HL-60 (cell line): ENCODE measurements at places on chromosomes 4 and X.

- DNase-seq = no peak
Observed at GRCh38 chr4:13059019-13059418, 425.1 kb downstream of the RAB28 start.

DNA sequence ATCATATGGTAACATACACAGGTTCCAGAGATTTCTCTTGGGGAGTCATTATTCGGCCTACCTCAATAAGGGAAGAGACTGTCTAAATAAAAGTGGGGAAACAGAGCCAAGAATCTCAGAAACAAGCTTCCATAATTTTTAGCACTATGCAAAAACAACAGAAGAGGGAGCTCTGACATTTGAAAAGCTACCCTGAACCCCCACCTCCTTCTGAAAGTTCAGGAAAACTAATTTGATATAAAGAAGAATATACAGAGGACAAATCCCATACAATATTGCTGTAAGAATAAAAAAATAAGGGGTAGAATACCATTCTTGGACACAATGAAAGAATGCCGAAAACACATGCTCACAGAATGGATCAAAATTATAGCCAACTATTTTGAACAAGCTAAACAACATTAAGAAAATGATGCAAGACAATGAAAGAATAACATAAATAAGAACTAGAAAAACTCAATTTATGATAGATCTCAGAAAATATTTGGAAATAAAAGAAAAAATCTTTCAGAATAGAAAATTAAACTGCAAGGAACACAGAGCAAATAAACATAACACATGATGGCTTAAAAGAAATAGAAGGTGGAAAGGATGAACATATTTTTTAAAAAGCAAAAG, 14.4 kb upstream of the ZNF41 start:
- DNase-seq = no peak

DNA sequence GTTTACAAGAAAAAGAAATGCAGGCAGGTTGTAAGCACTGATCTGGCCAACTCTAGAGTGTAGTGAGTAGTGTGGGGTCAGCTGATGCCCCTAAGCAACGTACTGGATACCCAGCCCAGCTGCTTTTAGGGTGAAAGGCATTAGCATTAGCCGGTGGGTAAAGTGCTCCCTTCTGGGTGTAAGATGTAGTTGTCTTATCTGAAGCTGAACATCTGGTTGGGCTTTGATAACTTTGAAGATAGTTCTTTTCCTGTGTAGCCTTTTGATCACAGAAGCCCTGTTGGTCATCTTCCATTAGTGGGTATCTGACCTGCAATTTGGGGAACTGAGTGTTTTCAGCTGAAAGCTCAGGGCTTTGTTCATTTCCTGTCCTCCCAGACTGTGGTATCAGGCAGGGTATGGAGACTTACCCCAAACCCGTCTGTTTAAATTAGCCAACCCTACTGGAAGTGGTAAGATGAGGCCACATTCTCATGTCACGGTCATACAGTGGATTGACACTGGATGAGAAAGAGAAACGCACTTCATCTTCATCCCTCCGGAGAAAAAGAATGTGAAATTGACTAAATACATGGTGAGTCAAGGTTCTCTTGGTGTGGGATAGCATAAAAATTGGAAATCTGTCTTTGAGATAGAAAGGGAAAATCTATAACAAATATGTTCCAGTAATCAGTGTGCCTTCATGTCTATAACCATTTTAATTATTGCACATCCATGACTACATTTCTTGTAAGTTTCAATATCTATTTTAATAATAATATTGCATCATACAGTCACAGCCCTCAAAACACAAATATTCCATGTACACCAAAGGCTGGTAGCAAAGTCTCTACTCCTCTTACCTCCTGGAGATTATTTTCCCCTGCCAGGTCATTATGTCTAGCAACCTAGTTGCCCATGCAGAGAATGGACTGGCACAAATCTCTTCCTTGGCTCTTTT, 8.7 kb downstream of the RHOH start:
- DNase-seq = peak; percentile 93

- no peak for DNase-seq
Observed at GRCh38 chr4:78654807-78655206, 103.2 kb downstream of the ANXA3 start.

DNA sequence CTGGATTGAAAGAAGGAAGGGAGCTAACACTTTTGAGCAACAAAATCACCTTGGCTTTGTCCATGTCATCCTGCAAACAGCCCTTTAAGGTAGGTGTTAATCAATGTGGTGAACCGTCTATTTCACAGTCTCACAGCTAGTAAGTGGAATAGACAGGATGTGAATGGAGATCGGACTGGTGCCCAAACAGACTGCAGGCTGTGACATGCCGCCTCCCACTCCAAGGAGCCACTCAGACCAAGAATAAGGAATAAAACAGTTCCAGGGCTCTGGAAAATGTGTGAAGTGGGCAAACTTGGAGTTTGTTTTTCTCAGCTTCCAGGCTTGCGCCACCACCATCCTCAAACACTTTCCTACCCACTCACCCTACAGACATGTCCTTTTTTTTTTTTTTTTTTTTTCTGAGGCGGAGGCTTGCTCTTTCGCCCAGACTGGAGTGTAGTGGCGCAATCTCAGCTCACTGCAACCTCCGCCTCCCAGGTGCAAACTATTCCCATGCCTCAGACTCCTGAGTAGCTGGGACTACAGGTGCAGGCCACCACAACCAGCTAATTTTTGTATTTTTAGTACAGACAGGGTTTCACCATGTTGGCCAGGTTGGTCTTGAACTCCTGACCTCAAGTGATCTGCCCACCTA, 57.7 kb upstream of the SEC24B start:
- DNase-seq = no peak

DNA sequence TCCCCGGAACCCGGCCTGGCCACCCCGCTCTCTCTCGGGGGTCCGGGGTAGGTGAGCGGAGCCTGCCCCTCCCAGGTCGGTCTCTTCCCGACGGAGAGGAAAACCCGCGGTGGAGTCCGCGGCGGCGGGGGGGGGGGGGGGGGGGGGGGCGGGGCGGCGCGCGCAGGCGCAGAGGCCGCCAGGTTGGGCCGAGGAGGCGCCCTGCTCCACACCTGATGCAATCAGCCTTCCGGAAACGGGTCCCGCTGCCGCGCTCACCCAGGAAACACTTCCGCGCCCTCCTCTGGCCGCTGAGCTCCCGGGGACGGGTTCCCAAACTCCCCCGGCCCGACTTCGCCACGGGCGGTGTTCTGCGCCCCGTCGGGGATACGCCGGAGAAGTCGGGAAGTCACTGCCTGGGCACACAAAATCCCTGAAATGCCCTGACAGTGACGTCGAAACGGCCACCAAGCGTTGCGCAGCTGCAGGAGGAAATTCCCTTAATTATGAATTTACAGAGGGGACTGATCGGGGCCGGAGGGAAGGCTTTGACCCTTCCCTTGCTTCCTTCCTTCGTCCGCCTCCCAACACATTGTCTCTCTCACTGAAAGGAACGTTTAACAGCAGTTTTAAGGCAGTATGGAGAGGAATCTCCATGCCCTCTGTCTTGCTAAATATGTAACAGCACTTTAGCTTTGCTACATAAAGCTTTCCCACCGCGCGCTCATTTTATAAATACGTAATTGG, 2.1 kb upstream of the APBB2 start:
- DNase-seq = peak; percentile 27

- DNase-seq = no peak
Observed at GRCh38 chr4:149923736-149924135, 108.1 kb upstream of the IQCM start.

DNA sequence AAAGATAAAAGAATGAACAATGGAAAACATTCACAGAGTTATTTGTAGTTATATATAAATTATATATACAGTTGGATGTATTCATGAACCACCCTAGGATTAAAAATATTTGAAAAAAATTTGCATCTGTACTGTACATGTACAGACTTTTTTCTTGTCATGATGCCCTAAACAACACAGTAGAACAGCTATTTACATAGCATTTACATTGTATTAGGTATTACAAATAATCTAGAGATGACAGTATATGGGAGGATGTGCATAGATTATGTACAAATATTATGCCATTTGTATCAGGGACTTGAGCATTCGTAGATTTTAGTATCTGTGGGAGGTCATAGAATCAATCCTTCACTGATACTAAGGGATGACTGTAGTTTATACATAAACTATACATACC, 44.8 kb downstream of the GSTCD start:
- DNase-seq = no peak

DNA sequence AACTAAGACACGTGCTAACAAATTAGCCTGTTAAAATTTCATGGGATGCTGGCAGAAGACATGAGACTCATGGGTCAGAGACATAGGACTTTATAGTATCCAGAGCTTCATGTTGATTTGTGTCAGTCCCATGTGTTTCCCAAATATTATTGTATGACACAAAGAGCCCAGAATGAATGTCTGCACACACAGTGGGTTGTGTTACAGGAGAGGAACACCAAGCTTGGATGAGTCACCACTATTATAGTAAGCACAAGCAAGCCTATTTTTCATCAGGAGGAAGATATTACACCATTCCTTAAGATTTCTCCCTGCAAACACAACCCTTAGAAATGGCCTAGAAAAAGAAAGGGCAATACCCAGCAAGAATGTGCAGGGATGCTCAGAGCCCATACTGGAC, 15.4 kb downstream of the BBS12 start:
- no peak for DNase-seq

DNA sequence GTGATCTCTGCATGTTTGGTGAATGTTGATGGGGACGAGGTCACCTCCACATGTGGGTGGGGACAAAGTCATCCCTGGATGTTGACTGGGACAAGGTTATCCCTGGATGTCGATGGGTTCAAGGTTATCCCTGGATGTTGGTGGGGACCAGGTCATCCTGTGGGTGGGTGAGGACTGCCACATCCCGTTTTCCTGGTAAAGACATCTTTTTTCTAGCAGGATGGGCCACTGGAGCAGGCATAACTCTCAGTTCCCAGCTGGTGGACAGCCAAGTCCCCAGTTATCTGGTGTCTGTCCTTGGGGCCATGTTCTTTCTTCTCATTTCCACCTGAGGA, 28.3 kb upstream of the PLCXD1 start:
- DNase-seq = no peak

DNA sequence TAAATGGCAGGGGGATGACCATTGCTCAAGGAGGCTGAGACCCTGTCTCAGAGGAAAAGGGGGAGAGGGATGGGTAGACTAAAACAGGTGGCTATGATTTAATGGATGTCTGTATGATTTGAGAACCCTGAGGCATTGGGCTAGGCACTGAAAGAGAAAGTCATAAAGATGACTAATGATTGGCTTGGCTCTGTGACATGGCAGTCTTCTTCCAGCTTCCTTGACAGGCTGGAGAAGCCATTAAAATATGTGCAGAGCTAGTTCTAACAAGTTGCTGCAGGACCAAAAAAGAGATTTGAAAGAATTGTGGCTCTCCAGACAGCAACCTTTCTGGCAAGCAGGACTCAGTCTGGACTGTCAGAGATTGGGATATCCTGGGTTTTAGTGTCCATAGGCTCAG, 53.6 kb downstream of the AMER1 start:
- DNase-seq = no peak

GRCh38 chr4:74623041-74623440, 171.3 kb downstream of the BTC start:
- no peak for DNase-seq

- DNase-seq = peak; percentile 65
Observed at GRCh38 chr4:146108756-146109155, 66.8 kb upstream of the LSM6 start.

- no peak for DNase-seq
Observed at GRCh38 chr4:1866189-1866661, 5.0 kb upstream of the NSD2 start.

DNA sequence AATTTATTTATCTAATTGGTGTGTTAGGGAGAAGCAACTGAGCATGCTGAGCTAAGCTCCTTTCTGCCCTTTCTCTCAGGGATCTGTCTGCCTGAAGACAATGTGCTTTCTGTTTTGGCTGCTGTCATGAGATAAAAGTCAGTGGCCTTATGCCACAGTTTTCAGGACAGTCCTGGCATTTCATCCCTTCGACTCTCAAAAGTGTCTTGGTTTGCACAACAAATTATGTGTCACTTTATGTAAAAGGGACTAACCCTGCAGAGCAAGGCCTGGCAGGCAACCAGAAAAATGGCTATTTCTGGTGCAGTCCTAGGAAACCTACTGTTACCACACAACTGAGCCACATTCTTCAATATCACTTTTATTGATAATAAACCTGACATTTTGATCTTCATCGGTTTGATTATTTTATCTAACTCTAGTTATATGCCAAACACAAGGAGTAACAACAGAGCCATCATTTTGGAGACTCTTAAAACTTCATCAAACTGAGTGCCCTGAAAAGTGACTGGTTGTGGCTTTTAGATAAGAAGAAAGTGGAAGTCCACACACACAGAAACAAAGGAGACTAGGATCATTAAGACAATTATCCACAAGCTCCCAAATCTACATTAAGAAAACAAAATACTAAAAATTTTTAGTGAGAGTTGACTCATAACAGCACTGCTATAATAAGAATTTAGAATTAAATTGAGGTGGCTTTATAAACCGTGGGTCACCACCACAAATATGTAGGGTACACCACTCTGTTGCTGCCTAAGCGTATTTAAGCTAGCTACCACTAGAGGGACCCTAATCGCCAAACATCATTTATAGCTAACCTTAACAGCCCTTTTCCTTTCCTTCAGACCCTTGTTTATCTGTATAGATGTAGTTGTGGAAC, 95.9 kb upstream of the PTPN13 start:
- peak; percentile 8 for DNase-seq

DNA sequence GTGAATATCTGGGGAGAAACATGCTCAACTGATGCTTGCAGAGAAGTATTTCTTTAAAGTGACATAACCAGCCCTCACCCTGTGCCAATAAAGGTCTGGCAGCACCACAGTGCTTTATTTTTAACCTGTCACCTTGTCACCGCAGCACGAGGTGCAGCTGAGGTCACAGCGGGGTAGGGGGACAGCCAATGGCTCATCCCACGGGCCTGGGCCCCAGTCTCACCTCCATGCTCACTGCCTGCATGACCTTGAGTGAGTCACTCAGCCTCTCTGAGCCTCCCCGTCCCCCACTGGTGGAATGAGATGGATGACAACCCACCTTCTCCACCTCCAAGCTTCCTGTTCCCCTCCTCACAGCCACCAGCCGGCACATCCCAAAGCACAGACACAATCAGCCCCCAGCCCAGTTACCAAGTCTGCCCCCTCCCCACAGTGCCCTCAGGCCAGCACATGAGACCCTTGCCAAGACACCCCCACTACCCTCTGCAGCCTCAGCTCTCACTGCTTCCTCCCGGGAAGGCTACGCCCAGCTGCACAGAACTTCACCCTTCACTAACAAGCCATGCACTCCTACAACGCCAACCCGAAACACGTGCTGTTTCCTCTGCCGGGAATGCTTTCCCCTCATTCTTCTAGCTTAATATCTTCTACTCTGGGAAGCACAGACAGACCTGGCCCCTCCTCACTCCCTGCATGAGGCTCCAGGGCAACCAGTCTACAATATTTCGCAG, 24.9 kb upstream of the MAN2B2 start:
- no peak for DNase-seq

GRCh38 chrX:138127314-138127713, 561.4 kb downstream of the ZIC3 start:
- DNase-seq = no peak
